ENCODE measurements at places on chromosomes 5 and 9.

DNA sequence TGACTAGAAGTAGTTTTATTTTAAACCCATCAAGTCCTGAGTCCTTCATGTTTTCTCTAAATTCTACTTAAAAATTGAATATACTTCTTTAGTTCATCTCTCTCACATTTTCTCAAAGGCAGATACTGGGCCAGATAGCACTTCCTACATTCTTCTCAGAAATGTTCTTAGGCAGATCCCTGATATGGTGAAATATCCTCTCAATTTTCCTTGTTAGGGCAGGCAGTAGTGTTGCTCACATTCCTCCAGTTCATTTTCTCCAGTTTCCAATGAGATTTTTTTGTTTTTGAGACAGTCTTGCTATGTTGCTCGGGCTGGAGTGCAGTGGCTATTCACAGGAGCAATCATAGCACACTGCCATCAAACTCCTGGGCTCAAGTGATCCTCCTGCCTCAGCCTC, 5.7 kb downstream of the GCNT1 start:
- DNase-seq = no peak

DNA sequence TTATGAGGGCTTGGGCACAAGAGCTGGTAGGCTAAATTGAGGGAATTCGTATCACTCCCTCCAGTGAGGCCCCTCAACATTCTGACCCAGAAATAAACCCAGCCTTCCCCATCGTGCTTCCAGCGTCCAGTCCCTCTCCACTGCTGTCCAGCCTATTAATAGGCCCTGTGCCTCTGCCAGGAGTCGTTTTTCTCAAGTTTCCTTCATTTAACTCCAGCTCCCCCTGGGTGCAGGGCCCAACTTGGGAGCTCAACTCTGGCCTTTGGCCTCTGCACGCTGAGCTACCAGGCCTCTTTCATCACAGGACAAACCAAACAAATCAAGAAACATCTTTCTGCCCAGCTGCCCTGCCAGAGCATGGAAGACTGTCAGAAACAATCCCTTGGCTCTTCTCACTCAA, 10.0 kb downstream of the HBEGF start:
- DNase-seq = no peak

DNA sequence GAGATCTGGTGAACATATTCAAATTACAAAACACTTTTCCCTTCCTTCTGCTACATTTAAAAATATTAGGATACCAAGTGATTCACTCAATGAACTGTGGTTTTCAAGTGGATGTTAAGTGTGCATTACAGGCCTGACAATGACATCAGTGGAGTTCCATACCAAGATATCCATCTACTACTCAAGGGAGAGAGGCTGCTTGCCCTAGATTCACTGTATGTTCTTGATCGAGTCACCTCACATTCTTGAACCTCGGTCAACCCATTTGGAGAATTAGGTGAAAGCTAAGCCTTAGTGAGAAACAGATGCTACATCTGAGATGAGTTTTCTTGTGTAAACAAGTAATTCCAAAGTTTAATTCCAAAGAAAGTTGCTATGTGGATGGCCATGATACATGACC, 142.2 kb downstream of the FGF10 start:
- DNase-seq = no peak

- DNase-seq = no peak
Observed at GRCh38 chr5:180135128-180135955, 63.8 kb upstream of the RNF130 start.

DNA sequence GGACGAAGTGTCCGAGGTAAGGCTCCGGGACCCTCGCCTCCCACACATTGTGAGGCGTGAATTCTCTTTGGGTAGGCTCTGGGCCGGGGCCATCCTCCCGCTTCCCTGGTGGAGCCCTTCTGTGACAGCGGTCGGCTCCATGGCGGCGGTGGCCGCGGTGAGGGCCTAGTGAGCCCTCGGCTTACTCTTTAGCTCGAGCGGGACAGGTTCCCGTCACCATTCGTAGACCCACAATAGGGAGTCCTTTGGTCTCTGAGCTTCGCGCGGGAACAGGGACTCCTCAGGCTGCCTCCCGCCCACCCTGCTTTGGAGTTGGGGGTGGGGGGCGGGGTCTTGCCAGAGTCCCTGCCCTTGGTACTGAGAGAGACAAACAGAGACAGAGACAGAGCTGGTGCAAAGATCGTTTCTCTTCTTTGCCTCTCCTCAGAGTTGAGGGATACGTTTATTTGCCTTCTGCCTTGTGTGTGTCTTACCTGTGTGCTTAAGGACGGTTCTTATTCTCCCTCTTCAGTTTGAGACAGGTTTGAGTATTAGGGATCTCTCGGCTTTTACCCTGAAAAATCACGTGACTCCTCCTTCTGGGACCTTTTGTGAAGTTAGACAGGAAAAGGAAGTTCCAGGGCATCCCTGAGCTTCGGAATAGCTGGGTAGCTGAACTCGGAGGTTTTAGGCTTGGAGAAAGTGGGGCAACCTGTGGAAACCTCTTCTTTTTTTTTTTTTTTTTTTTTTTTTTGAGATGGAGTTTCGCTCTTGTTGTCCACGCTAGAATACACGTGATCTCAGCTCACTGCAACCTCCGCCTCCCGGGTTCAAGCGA, 833 bp downstream of the ANKHD1 start:
- DNase-seq = no peak

DNA sequence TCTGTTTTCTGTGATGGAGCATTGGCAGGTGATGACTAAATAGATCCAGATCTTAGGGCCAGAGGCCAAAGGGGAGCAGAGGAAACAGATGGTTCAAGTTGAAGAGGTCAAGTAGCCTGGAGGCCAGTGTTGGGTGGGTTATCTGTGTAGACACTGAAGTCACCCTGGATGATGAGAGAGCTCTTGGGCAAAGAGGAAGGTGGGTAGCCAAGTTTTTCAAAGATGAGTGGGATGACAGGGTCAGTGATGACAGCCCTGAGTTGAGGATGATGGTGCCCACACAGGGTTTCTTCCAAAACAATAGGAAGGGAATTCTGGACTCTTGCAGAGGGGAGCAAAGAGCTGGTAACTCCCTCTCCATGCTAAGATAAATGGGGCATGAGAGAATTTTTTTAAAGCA, 76.6 kb downstream of the CD180 start:
- DNase-seq = no peak

DNA sequence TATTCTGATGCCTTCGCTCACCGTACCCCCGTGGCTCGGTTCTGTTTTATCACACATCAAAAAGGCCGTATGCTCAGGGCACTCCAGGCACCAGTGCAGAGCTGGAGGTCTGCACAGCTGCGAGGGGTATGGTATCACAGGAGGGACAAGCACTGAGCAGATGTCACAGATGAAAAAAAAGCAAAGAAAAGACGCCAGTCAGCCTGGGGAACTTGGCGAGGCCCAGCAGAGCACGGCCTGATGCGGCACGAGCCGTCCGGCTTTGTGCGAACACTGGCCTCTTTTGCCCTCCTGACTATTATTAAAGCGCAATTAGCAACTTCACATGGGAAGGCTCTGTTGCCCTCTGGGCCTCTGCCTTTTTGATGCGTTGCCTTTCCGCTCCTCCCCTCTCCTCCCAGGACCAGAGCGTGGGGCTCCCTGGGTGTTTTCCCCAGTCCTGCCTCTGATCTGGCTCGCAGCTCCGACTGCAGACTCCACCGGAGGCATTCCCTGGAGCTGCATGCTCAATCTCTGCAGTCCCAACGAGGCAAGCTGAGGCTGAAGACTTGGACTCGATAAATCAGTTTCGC, 44.4 kb downstream of the AK8 start:
- DNase-seq = no peak
